ENCODE measurements at places on chromosomes 12 and 14.
A peak's percentile ranks its signal among the peaks of the same experiment; 100 is the strongest.

GRCh38 chr12:56683-57346 is 9.8 kb upstream of the IQSEC3 start:
- DNase-seq = no peak

DNA sequence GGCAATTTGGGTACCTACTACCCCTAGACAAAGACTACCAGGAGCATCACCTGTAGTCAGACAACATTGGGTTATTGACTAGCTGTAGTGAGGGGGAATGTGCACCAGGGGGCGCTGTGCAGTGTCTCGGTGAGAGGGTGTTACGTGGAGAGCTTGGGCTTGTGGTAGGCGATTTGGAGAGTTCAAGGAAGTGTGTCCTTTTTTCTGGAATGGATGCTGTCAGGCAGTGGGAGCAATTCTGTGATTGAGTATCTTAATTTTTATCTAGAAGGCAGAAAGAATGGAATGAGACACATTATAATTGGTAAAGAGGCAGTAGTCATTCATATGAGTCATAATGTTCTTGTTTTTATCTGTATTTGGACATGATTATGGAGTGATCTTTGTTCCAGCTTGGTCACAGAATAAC is 187.7 kb downstream of the GALC start:
- DNase-seq = no peak

- no peak for DNase-seq
Observed at GRCh38 chr12:110766311-110767154, 23.8 kb upstream of the PPP1CC start.

GRCh38 chr12:40032433-40033241 is 73.2 kb downstream of the SLC2A13 start:
- DNase-seq = peak; percentile 42

- DNase-seq = no peak
Observed at GRCh38 chr12:107325075-107325608, 231.8 kb upstream of the CRY1 start.

- DNase-seq = no peak
Observed at GRCh38 chr14:50225974-50226297, 5.4 kb downstream of the SOS2 start.

GRCh38 chr12:102757154-102757881 is 159.7 kb downstream of the PAH start:
- DNase-seq = no peak

DNA sequence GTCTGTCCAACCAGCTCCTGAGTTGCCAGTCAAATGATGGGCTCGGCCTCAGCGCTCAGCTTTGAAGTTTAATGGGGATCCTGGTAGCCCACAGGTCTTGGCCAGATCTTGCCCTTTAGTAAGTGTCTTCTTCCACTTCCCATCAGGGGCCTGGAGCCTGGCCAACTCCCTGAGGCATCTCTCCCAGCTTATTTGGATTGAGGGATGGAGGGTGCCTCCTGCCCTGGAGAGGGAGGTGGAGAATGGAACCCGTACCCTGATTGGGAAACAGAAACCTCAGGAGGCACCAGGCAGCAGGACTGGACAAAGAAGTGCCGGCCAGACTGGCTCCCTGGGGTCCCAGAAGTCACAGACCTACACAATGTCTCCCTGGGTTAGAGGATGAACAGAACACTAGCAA is 40.5 kb upstream of the LTBP2 start:
- DNase-seq = no peak

GRCh38 chr14:77849711-77850110 is 49.8 kb downstream of the ADCK1 start:
- no peak for DNase-seq

DNA sequence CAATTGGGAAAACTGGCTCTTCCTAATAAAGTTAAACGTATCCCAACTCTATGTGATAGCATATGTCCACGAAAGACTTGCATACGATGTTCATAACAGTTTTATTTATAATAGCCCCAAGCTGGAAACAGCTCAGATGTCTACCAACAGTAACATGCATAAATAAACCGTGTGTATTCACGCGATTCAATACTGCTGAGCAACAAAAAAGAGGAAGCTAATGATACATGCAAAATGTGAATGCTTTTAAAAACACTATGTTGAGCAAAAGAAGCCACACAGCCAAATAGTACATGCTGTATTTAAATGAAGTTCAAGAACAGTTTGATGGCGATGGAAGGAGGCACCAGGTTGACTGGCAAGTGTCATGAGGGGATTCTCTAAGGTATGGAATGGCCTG is 55.7 kb downstream of the TRIM9 start:
- DNase-seq = no peak

GRCh38 chr12:130147875-130148596 is 14.2 kb upstream of the FZD10 start:
- DNase-seq = no peak

Measured in cerebellar cortex (tissue), 1 donor.